EH (cell line): ENCODE measurements at places on chromosomes 7 and 10.
A peak's percentile ranks its signal among the peaks of the same experiment; 100 is the strongest.

DNA sequence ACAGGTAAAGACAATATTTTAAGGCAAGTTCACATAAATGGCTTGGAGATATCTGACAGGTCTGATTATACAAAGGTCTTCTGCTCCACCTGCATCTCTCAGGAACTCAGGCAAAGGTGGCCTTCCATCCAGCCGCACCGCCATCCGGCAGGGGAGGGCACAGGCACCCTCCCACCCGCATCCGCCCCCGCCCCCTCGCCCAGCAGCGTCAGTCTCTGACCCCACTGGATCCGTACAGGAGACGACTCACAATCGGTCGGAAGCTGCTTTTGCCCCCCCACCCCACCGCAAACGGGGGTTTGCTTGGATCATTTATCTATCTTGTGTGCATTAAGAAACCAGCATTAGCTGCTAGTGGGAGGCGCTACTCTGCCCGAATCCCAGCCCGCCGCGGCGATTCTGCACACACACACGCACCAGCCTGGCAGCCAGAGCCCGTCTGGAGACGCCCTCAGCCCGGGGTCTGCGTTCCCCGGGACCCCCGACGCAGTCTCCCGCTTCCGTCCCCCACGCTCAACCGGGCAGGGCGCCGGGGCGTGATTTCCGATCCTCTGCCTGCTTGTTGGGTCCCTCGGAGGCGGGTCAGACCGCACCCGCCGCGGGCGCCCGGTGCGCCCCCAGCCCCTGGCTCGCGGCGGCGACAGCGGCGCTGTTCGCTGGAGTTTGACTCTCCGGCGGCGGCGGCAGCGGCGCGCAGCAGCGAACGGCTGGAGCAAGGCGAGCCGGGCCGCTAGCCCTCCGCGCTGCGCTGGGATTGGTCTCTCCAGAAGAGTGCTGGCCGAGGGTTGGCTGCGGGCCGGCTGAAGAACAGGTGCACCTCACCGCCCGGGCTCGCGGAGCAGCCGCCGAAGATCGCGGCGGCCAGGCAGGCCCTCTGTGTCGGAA is 820 bp upstream of the NRG3 start:
- no peak for DNase-seq

DNA sequence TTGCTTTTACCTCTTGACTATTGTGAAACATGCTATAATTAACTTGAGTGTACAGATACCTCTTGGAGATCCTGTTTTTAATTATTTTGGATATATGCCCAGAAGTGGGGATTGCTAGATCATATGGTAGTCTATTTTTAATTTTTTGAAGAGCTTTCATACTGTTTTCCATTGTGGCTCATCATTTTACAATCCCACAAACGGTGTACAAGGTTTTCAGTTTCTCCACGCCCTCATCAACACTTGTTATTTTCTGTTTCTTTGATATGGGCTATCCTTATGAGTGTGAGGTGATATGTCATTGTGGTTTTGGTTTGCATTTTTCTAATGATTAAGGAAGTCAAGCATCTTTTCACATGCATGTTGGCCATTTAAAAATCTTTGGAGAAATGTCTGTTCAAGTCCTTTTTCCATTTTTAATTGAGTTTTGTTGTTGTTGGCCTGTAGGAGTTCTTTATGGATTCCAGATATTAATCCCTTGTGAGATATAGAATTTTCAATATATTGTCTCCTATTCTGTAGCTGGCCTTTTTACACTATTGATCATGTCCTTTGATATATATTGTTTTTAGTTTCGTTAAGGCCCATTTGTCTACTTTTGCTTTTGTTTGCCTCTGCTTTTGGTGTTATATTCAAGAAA is 7.5 kb downstream of the AGK start:
- DNase-seq = peak; percentile 76

DNA sequence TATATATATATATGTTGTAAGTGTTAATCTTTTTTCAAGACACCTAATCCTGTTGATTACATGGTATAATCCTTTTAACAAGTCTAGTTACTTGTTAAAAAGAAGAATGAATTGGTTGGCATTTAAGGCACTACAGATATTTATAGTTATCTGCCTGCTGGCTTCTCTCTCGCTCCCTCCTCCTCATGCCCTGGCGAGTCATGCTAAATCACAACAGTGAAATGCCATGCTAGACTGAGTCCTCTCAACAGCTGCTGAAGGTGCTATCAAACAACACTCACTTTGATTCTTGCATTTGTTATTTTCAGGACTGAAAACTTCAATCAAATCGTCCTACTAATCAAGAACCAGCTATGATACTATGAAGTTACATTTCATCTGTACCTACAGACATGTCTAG is 15.4 kb downstream of the NRAP start:
- peak; percentile 9 for DNase-seq

DNA sequence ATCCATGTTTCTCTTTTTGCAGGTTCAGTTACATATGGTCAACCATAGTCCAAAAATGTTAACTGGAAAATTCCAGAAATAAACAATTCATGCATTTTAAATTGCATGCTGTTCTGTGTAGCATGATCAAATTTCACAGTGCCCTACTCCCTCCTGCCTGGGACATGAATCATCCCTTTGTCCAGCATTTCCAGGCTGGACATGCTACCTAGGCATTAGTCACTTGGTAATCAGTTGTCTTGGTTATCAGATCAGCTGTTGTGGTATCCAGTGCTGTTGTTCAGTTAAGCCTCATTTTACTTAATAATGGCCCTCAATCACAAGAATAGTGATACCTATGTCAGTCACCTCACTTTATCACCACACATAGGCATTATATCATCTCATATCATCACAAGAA is 7.3 kb upstream of the PNLIP start:
- DNase-seq = no peak

GRCh38 chr10:110162741-110163145 is 44.7 kb upstream of the MXI1 start:
- no peak for DNase-seq

DNA sequence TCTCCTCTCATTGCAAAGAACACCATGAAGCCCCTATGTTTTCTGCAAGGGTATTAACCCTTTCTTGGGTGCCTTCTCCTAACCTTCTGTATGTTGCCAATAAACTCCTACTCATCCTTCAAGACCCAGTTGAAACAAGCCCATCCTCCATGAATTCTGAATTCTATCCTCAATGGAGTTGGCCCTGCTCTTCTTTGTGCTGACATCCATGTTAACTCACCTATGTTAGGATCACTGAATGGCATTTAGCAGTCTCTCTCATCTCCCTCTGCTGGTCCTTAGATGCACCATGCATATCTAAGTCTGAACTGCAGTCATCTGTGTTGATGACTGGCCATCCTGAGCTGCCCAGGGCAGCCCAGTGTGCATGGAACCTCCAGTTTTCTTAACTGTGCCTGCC is 129.8 kb downstream of the BUB3 start:
- no peak for DNase-seq

DNA sequence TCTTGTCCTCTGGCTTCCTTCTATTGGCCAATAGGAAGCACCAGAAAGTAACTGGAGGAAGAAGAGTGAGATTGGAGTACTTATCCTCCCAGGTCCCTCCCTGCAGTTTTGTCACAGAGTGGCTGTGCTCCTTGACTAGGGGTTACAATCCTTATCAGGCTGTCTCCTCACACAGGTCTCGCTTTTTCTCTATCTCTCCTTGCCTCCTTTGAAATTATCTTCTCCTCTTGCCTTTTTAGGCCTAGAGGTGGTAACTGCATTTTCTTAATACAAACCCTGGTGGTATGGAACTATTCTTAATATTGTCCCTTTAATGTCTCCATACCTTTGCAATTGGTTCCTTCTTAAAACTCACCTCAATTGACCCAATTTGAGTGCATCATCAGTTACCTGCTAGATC is 2.7 kb downstream of the PRSS37 start:
- DNase-seq = no peak

- DNase-seq = no peak
These were observed 466.5 kb upstream of the NRP1 start for GRCh38 chr10:33800986-33801385.

DNA sequence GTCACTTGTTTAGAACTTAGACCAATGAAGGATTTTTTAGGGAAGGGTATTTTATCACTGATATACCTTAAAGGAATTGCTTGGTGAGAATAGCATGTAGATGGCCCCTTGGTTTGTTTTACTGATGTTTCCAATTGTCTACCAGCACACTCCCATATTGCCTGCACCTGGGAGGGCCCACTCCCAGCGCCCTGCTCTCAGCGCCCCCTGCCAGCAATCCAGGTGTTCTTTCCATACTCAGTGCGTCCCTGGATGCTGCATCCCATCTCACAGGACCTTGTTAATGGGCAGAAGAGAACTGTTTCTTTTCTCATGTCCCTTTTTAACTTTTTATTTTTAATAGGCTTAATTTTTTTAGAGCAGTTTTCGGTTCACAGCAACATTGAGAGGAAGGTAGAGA is 24.1 kb upstream of the SFRP5 start:
- no peak for DNase-seq

DNA sequence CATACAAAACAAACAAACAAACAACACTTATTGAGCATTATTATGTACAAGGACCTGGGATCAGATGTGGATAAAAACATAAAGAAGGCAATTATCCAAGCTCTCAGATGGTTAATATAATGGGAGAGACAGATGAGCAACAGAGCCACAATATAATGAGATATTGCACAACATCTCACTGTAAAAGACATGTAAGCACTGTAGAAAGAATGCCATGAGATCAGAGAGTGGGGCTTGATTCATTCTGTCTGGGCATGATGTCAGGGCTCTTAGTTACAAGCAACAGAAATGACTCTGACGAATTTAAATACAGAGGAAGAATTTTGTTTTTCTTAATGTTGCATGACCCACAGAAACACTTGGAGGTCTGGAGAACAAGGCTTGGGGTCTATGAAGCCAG is 164.7 kb upstream of the PLXDC2 start:
- peak; percentile 90 for DNase-seq

- DNase-seq = peak; percentile 52
These were observed at the start of gene TES for GRCh38 chr7:116210345-116211005. TSS of gene TES (plus strand) at chr7:116210539. CDS start at chr7:116210708, 169 bp downstream.

DNA sequence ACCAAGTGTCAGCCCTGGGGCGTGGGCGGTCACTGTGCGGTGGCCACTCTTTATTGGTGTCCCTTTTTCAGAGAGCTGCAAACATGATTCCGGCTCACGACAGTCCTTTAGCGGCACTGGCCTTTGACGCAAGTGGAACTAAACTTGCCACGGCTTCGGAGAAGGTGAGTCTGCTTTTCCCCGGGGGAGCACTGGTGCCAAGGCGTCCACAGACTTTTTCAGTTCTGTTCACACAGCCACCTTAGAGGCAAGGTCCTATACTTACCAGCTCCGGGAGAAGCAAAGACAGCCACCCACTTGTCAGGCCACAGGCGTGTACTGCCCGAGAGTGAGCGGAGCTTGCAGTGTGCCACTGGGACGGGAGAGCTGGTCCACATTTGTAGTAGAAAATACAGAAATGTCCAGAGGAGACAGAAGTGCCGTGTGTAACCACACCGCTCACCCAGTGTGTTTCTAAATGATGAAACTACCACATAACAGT is 27.9 kb downstream of the WIPI2 start:
- no peak for DNase-seq

DNA sequence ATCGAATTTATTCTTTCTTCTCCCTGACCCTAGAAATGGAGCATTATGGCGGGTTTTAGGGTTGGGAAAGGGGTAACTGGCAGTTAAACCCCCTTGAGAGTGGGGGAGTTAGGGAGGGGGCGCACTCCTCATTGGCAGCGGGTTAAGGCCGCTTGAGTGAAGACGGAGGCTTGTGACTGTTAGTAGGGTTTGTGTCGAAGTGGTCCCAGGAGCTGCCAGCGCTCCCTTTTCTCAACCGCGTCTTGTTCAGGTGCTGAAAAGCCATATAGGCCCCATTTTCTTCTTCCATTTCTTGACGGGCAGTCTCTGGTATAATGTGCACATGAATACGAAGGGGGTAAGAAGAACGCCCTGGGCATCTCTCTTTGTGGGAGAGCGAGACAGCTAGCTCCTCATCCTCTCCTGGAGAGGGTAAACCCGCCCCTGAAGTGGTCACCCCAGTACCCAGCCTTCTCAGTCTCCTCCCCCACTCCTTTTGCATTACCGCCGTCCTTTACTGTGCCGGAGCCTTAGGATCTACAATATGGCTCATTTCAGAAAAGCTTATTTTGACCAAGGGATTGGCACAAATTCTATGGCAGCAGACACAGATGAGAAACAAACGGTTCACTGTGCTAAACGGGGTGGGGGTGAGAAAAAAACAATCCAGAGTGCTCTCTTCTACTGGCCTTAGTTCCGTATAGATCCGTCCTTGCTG is 836 bp downstream of the KMT2E start:
- DNase-seq = peak; percentile 64

GRCh38 chr10:109968953-109969759 is 38.6 kb upstream of the ADD3 start:
- no peak for DNase-seq

GRCh38 chr7:5418285-5418582 is 5.4 kb downstream of the TNRC18 start:
- DNase-seq = no peak

- no peak for DNase-seq
These were observed 78.5 kb downstream of the CDK14 start for GRCh38 chr7:90674625-90675024.

GRCh38 chr7:20661884-20662283 is 46.4 kb downstream of the ABCB5 start:
- no peak for DNase-seq

DNA sequence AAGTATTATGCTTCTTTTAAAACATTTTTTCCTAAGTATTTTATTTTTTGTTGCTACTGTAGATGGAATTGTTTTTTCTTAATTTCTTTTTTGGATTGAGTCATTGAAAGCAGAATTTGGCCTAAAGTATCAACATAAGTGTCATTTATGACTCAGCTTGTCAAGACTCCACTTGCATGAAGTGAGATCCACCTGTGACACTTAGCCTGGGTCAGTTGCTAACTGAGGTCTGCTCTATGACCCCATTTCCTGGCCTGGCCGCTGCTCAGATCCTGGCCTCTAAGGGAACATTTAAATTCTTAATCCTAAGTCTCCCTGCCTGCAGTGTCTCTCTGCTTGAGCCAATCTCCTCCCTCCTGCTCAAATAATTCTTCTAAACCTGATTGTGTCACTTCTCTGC is 35.5 kb downstream of the TMEM270 start:
- peak; percentile 60 for DNase-seq

DNA sequence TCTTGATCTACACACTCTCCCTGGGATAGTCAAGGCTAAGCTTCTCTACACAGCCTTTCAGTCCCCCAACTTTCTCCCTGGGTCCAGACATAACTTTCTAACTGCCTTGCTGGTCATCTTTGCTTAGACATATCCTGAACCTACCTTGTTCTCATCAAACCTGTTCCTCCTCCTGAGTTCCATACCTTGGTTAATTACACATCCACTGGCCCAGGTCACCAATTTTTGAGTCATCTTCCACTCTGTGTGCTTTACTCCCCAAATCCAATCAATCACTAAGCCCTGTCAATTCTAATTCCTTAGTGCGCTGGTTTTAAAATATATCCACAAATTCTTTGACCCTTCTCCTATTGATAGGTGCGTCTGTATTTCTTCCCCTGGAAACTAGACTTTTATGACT is 107.0 kb downstream of the EVX1 start:
- no peak for DNase-seq

DNA sequence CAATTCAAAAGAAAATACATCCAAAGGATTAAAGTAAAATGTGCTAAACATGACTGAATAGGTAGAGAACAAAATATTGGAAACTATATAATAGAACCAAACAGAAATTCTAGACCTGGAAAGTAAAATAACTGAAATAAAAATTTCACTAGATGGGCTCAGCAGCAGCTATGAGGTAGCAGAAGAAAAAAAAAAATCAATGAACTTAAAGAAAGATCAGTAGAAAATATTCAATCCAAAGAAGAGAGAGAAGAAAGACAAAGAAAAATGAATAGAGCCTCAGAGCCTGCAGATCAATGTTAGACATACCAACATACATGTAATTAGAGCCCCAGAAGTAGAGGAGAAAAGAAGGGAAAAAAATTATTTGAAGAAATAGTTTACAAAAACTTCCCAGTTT is 129.6 kb upstream of the RNF32 start:
- DNase-seq = no peak

GRCh38 chr7:84013616-84014240 is 180.9 kb downstream of the SEMA3A start:
- DNase-seq = no peak
